Activated CD4-positive, alpha-beta memory T cell treated with anti-CD3 and anti-CD28 coated beads, Interleukin-2, amount 10 ng/mL, durations not matched to agents 7 days and 5 days (primary cell): ENCODE measurements at places on chromosomes 12 and 14. TPM values are rescaled to one million over a fixed set of nuclear protein-coding genes. Genes with fewer than 3 reads are reported as not detected.

- peak; percentile 42 for DNase-seq
Measured at GRCh38 chr12:55720894-55721444, 776 bp downstream of the RDH5 start.

GRCh38 chr14:32509632-32510187 lies 180.6 kb downstream of the AKAP6 start:
- DNase-seq = no peak

- DNase-seq = no peak
Measured at GRCh38 chr14:56797003-56797568, 13.2 kb downstream of the OTX2 start.

GRCh38 chr14:32542507-32542906 lies 213.4 kb downstream of the AKAP6 start:
- no peak for DNase-seq

MRPS35 gene
- 30.9 TPM for total RNA-seq

GRCh38 chr12:60269611-60270269 lies 673.9 kb downstream of the SLC16A7 start:
- no peak for DNase-seq

GRCh38 chr12:112969547-112970306 lies 8.6 kb upstream of the OAS2 start:
- DNase-seq = no peak

DNA sequence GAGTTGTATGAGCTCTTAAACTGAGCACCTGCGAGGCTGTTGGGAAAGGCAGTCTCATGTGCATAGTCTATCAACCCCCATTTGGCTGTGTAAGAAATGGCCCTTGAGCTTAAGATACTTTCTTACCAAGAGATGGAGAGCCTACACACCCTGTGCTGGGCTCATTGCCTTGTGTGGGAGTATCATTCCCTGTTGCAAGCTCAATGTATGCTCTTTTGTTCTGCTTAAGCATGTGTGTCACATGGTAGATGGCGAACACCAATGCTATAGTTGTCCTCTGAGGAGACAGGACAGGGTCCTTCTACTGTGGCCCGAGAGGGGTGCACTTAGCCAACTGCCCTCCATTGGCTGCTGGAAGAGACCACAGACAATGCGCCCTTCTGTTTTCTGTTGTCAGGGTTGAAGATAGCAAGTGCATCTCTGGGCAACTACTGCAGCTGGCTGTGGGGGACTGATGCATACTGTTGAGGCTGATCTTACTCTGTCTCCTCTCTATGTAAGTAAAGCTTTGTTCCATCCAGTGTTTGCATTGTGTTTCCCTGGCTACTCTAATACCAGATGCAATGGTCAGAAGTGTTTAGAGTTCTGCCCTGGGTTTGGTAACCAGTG lies 79.5 kb downstream of the PTPRB start:
- no peak for DNase-seq

DNA sequence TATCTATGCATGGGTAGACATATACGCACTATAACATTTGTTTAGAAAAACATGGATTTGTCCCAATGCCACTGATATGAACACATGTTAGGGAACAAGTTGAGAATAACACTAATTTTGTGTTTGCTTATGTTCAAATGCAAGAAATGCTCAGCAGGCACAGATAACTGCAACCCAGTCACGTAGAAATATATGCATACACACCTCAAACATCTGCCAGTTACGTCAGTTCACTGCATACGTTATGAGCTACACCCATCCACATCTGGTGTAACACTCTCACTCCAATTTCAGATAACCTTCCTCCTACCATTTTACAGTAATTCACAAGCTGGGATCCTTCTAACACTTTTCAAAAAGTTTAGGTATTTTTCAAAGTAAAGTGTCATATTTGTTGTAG lies 10.7 kb downstream of the PAWR start:
- DNase-seq = no peak

GRCh38 chr14:84622357-84622756 lies 907.6 kb upstream of the FLRT2 start:
- DNase-seq = no peak

GRCh38 chr12:104599272-104600035 lies 142.7 kb downstream of the CHST11 start:
- no peak for DNase-seq

PFKM gene
- 16.8 TPM for total RNA-seq
